ENCODE measurements at places on chromosomes 1 and 21.

DNA sequence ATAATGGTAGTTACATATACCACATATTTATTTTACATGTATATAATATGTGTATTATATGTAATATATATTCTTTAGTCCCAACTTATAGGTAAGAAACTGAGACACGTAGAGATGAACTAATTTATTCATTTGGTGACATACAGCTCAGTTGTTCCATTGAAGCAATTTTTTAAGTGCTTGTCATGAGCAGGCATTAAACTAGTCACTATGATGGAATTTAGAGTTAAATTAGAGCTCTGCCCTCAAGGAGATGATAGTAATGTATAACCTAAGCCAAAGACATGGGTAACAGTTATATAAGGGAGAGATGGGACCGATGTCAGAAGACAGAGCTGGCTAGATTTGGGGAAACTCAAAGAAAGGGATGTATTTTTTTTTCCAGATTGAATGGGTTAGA lies 83.0 kb downstream of the ST6GALNAC5 start:
- no peak for DNase-seq

- DNase-seq: no peak
These were observed 3.2 kb upstream of the CD1C start for GRCh38 chr1:158286487-158286886.

- DNase-seq: peak; percentile 90
These were observed at the start of gene SMYD3 for GRCh38 chr1:246506674-246507481. TSS of gene SMYD3 (minus strand) at chr1:246507279.

DNA sequence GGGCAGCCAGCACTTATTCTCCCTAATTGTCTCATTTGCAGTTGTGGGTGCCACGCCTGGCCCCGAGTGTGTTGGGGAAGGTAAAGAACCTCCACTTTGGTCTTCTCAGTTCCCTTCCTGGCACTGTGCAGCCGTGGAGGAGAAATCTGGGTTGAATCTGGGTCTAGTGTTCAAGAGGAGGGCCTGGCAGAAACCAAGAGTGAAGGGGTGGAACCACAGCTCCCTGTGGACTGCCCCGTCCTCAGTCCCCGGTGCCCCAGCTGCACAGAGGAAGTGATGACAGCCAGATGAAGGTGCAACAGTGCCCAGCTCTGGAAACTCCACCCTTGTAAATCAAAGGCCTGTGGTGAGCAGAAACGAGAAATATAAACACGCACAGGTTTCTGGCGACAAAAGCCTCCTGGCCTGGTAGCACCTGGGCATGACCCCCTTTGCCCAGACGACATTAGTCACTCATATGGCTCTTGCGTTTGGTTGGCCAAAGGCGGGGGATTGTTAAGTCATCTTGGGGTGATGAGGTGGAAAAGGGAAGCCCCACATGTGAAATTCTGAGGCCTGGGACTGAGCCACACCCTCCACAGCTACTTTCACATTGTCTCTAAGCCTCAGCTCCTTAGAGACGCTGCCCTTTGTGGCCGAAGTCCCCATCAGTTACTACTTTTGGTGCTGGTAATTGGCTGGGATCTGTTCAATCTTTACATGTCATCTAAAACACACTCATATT lies 4.2 kb upstream of the ECE1 start:
- no peak for DNase-seq

- no peak for DNase-seq
These were observed 91.3 kb downstream of the COLGALT2 start for GRCh38 chr1:183946320-183946613.

DNA sequence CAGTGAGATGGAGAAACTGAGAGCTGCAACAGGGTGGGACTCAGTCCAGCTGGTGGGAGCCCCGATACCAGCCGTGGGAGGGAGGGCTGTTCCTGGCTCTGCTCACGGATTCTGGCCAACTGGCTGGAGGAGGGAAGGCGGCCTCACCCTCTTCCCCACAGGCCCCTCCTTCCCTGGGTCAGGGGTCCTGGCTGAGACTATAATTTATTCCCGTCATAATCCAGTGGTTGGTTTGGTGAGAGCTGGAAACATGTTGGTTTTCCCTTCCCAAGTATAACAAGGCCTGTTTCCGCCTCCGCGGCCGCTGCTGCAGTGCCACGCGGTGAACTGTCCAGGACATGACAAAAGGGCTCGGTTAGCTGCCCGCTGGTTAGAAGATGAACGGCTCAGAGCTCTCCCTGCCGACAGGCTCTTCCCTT lies 10.0 kb downstream of the PTPRF start:
- no peak for DNase-seq

DNA sequence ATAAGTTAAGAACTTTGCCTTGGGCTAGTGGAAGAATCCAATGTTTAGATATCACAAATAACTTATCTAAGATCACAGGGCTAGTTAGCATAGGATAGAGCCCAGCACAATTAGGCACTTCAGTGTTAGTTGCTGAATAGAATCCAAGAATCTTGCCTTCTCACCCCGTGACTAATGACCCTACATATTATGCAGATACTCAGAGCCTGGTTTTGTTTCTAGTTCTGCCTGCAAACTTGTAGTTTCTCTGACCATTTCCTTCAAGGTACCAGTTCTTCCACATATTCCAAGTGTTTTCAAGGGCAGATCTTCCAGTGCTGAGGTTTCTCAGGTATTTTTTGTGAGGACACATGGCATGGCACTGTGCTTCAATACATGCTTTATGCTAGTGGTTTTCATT lies 239.3 kb downstream of the KCNK2 start:
- DNase-seq: no peak

GRCh38 chr1:208088319-208088718 lies 155.9 kb downstream of the PLXNA2 start:
- DNase-seq: no peak

GRCh38 chr1:90044346-90044745 lies 49.4 kb downstream of the ZNF326 start:
- DNase-seq: no peak

GRCh38 chr1:70401974-70402373 lies 9.1 kb upstream of the CTH start:
- DNase-seq: no peak

DNA sequence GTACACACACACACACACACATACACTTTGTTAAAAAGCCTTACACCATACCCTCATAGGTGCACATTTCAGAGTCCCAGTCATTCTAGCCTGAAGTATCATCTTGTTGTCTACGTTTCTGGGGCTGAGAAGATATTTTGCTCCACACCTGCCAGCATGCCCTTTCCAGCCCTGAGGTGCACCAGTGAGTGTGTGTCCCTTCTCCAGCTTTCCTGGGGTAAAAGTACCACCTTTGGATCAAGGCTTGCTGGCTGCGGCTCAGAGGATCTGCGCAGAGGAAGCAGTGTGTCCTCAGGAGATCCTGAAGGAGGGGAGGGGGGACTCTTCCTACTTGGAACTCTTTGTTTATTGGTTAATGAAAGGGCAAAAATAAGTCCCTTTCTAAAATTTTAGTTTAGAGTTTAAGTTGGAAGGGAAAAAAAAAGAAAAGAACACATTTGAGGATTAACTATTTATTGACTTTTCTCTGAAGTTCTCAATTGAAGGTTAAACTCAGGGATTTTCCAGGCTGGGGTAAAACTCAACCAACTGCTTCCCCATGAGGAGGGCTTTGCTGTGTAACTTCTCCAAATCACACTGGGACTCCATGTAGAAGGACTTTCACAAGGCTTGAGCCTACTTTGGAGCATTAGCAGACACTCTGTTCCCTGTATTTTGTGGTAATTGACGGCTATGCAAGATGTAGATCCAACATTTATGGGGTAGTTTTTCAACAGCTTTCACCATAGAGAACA lies 200.3 kb upstream of the SGIP1 start:
- no peak for DNase-seq

DNA sequence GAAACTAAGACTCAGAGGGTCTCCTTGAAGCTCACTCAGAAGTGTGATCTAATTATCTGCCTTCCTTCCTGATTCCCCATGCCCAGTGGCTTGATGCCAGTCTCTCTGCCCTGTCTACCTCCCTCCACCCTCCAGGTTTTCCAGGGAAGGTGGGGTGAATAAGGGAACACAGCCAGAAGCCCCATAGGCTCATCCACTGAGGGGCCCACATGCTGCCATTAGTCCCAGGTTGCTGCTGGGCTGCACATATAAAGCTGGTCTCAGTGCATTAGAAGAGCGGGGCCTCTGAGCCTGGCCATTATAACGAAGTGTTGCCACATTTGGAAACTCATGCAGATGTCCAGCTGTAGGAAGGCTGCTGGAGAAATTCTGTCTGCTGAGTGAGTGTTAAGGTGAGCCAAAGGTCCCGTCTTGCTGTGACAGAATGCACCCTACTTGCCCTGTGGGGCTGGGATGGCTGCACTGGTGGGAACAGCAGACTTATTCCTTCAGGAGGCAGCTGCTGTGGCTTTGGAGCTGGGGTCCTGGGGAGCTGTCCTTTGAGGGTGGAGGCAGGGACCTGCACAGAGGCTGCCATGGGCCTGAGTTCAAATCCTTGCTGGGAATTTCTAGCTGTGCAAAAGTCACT lies 2.9 kb downstream of the ADORA1 start:
- DNase-seq: no peak

DNA sequence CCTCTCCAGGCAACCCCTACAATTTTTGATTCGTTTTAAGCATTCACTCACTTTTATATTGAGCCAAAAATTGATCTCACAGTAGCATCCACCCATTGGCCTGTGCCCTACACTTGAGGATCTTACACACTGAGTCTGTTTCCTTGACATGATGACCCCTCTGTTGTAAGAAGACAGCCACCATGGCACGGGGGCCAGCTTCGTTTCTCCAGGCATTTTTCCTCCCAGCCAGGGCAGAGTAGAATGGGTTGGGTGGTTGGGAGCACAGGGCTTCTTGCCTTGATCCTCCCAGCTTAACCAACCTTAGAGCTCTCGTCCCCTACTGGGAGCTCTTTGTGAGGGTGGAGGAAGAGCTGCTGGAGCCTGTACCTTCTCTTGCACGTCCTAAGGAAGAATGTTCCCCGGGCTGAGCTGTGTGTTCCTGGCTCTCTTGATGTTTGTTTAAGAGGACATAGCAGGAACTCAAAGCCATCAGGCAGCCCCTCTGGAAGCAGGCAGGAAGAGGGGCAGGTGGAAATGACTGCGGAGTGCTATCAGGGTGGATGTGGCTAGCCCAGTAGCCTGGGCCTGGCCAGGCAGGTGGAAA lies 213.2 kb upstream of the TMEM51 start:
- no peak for DNase-seq

- DNase-seq: no peak
These were observed 17.2 kb upstream of the RCSD1 start for GRCh38 chr1:167612587-167613385.

DNA sequence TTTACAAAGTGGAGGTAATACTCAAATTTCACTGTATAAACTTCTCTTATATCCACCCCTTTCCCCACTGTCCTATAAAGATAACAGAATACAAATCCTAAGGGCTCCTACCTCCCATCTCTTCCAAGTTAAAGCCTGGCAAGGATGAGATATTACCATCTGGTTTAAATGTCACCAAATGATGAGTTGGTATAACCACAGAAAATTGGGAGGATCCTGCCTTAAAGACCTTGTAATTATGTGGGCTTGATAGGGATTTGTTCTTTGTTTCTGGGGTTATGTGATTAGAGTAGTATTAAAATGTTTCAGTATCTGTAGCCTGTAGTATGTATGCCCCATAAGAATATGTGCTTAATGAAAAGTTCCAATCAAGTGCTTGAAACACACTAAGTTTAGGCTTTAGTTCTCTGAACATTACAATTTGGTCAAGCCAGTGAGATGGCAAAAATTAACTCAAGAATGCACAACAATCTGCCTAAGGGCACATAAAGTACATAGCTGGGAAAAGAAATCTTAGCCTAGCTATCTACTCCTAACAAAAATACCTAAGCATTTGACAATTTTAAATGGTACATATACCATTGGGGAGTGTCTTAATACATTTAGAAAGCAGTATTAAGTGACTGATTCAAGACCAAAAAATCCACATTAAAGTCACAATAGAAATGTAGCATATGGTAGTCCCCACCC lies 14.0 kb downstream of the KDM5B start:
- DNase-seq: no peak

DNA sequence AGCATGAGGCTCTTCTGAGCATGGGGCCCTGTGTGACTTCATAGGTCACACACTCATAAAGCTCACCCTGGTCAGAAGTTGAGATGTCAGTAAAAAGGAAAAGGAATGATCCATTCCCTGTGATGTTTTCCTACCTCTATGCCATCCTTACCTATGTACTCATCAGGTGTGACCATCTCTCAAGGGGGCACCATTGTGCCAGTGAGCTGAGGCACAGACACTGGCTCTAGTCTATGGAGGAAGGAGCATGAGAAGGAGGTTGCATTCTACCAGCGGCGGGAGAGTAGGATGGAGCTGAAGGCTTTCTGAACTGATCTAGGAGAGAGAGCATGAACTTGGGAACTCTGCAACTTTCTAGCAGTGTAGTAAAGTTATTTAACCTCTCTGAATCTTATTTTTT lies 65.8 kb upstream of the RGL1 start:
- no peak for DNase-seq

DNA sequence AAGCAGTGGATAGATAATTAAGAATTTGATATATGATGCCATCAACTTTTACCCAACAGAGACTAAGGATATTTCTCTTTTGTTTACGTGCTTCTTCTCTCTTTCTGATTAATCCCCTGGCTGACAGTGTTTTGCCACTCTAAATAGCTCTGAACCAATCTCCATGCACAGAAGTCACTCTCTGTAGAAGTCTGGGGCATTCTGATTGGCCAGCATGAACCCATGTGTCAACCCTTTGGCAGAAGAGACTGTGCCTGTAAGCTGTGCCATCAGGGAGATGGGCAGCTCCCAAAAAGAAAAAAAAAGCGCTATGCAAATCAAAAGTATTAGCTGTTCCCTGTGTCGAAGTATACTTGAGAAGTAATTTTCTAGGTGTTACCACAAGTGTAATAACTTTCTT lies 34.1 kb upstream of the NRIP1 start:
- DNase-seq: no peak

DNA sequence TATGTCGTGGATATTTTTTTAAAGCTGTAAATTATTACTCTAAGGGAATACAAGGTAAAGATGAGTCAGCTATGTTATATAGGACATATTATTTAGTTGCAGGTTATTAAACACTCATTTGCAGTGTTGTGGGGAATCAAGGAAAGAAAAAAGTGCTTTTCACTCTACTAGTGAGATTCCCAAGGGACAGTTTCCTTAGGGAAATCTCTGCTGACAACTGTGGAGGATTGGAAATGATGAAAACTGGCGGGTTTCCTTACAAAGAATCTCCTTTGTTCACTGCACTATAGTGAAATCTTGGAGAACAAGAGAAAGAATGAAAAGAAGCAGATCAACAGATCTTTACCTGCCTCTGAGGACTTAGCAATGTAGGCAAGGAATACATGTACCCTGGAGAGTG lies 24.5 kb upstream of the TRIM45 start:
- no peak for DNase-seq

- no peak for DNase-seq
These were observed 407.2 kb downstream of the HLX start for GRCh38 chr1:221286399-221286798.

DNA sequence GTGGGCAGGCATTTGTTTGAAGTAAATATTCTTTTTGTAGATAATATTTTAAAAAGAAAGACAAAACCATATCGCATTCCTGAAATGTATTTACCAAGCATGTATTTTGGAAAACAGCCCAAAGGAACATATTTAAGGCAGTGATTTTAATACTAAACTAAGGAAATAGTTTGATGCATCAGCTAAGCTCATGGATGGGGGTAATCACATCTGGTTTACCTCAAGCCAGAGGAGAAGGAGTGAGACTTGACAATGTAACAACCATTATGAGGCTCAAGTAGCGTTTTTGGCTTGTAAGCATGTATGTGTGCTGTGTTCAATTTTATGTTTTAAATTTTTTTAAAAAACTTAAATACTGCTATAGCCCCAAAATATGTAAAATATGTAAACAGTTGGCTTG lies 390.5 kb downstream of the DISC1 start:
- no peak for DNase-seq

All from HuH-7.5 (cell line).